NAMALWA (cell line): ENCODE measurements at places on chromosomes 2 and 18.
A peak's percentile ranks its signal among the peaks of the same experiment; 100 is the strongest.

DNA sequence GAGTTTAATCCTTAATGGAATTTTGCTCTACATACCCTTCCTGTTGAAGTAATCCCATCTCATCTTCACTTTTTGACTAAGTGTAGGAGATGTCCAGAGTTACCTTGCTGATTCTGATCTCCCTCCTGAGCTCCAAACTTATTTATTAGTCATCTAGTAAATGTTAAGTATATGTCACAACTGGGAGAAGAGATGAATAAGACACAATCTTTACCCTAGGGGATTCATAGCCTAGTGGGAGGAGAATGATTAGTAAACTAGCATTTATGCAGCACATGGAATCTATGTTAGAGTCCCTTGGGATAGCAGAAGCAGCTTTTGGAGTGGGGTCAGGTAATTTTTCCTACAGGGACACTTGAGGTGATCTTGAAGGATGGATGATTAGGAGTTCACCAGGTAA, 20.7 kb downstream of the ACVR2A start:
- DNase-seq: no peak

DNA sequence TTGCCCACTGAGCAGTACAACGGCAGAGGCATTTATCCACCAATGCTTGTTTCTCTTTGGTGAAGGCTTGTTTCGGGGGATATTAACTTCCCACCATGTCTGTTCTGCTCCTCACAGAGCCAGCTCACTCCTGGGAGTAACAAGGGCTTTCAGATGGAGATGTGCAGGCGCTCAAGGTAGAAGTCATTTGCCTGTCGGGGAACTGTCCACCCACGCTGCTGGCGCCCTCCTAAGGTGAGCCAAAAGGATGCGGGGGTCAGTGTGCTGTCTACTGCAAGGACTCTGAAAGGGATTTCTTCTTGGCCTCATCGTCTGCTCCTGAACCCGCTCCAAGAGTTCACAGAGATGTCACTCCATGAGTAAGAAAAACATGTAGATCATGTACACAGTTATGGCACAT, 57.0 kb upstream of the CYRIA start:
- no peak for DNase-seq

- no peak for DNase-seq
Observed at GRCh38 chr2:6919901-6920742, 2.9 kb downstream of the RNF144A start.

GRCh38 chr2:26011609-26011989, 22.3 kb upstream of the RAB10 start:
- DNase-seq: no peak

GRCh38 chr2:112148477-112148876, 10.3 kb downstream of the FBLN7 start:
- DNase-seq: no peak

DNA sequence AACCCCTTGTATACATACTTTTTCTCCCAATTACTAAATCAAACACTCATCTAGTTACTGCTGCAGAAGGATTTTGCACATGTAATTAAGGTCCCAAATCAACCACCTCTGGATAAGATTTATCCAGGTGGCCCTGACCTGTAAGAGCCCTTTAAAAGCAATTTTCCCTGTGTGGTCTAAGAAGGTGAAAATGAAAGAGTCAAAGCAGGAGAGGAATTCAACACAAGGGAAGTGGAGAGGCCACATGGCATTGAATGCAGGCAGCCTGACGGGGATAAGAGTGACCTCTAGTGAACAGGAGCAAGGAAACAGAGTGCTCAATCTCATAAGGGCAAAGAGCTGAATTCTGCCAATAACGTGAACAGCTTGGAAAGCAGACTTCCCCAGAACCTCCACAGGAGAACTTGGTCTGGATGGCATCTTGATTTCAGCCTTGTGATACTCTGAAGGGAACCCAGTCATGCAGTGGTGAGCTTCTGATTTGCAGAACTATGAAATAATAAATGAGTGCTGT, 27.2 kb downstream of the PPP3R1 start:
- DNase-seq: peak; percentile 63

GRCh38 chr2:1802046-1802445, 57.7 kb upstream of the PXDN start:
- no peak for DNase-seq

DNA sequence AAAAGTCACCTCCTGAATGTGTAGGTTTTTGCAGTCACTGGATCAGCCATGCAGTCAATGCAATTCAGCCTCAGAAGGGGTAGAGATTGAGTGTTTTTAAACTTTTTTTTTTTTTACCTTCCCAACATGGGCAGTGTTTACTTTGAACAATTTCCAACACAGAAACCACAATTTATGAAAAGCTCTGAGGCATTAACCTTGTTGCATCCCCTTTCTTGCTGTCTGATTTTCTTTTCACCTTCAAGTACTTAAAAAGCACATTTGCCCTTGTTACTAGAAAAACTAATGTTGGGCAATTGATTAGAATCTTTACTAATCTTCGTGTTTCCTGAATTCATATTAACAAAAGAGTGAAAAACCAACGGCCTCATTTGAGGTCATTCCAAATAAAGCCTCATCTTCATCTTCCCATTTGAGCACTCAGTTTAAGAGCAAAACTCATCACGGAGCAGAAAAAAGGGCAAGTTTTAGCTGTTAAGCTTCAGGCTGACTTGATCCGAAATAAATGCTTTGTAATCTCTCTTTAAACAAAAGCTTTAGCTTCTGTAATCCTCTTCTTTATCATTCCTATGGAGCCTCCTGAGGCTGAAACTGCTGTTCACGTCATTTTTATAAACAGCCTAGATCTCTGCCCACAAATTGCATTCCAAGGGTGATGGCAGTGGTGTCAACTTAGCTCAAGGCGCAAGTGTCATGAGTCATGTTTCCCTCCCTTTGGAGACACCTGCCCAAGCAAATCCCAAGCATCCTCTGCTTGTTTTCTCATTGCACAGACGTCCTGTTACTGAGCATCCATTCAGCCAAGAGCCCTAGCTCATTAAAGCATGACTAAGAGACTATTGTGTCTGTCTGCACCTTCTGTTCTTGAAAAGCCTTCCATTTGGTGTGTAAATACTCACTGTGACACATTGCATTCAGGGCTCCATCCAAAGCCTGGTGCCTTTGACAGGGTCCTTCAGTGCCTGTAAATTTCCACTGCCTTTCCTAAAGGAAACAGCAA, 107.7 kb downstream of the HNMT start:
- DNase-seq: no peak

- no peak for DNase-seq
Observed at GRCh38 chr2:233464531-233465240, 101.9 kb downstream of the USP40 start.

- DNase-seq: no peak
Observed at GRCh38 chr18:48039769-48040215, 109.3 kb upstream of the SMAD2 start.
